Right cardiac atrium (tissue), 5 donors: ENCODE measurements at places on chromosomes 6 and 20. TPM values are rescaled to one million over a fixed set of nuclear protein-coding genes. Genes with fewer than 3 reads are reported as not detected.
A peak's percentile ranks its signal among the peaks of the same experiment; 100 is the strongest.

GRCh38 chr6:168880271-168880670 lies 373.4 kb downstream of the THBS2 start:
- DNase-seq = no peak

GRCh38 chr6:18329776-18330175 lies 57.4 kb upstream of the RNF144B start:
- no peak for DNase-seq

DNA sequence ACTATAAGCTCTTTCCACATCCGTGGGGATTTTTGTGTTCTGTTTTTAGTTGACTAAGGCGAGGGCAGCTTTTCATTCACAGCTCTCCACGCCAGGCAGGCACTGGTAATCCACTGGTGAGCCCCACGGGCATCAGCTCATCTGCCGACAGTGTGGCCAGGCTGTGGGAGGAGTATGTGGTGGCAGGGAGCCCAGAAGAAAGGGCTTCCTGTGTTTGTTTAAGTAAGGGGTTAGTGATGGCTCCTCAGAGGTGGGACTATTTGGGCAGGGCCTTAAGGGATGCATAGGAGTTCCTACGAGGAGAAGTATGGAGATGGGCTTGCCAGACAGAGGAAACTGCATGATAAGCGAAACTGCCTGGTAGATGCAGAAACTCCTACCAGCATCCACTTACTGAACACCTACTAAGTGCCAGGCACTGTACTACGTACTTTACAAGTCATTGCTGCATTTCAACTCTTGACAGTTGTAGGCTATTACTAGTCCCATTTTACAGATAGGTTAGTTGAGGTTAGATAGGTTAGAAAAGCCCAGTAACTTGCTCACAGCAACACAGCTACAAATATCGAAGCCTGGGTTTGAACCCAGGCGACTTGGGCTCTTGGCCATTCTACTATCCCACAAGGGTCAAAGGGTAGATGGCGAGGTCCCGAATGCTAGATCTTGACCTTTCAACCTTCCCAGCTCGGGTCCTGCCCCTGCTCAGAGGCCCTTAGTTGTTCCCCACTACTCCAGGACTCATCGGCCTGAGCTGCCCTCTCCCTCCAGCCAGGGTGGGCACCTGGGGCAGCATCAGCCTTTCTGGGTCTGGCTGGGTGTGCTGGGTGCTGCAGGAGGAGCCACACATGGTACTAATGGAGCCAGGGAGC lies 55.1 kb downstream of the CEBPB start:
- no peak for DNase-seq

DNA sequence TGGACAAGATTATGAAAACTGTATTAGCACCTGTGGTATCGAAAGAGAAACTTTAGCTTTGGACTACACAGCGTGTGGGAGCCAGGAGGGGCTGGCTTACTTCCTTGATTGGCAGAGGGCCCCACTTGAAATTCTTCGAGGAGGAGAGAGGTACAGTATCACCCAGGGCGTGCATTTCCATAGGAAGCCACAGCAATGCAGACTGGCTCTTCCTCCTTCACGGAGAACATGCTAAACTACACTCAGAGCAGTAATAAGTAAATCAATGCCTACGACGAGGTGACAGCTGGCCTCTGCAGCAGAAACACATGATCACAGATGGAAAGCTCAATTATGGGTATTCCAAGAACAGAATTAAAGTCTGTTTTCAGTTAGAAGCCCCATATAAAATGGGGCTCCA lies 44.2 kb downstream of the MYLK4 start:
- no peak for DNase-seq

DNA sequence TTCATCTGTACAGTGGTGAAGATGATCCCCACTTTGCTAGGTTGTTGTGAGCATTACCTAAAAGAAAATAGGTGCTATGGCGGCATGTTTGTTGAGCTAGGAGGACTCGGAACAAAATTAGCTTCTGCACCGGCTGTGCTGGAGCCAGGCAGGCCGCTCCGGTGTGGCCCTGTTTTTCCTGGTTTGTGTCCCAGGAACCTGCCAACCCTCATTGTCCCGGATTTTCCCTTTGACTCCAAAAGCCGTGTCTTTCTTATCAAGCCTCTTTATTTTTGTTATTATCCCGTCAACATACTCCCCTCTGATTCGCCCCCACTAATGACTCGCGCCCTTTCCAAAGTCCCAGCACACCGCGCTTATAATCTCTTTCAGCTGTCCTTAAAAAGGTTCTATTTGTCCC lies 117.0 kb downstream of the MYLK4 start:
- peak; percentile 62 for DNase-seq

DNA sequence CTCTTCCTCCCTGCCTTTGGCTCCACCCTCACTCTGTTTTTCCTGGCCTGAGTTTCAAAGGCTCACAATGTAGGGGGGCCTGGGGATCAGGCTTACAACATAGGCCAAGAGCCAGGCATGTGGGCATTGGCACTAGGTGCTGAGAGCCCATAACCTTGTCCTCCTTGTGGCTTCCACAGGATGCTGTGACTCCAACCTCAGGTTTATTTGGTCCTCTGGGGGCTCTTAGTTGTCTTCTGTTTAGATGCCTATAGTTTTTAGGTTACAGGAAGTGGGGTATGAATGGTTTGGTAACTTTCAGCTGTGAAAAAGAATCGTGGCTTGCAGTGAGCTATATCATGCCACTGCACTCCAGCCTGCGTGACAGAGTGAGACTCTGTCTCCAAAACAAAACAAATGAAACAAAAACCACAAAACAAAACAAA lies 25.6 kb downstream of the MMP24 start:
- no peak for DNase-seq

- DNase-seq = no peak
Observed at GRCh38 chr6:84976526-84977362, 212.3 kb upstream of the TBX18 start.

DNA sequence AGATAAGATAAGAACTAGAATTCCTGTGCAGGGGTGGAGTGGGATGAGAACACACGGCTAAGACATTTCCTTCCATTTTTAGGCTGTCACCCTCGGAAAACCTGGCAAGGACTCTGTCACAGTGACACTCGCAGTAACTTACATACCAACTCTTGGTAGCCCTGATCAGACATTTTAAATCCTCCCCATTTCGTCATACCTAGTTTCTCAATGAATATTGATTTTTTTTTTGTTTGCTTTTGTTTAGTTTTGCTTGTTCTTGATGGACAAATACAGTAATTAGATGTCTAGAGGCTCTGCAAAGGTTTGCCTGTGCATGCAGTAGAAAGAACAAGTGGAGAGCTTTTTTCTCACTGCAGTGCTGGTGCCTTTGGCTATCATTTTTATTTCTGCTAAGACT lies 213.0 kb upstream of the FAM83B start:
- DNase-seq = no peak

GRCh38 chr6:90978046-90978445 lies 391.2 kb upstream of the MAP3K7 start:
- no peak for DNase-seq

- no peak for DNase-seq
Observed at GRCh38 chr6:4085332-4085700, 6.4 kb upstream of the FAM217A start.

DNA sequence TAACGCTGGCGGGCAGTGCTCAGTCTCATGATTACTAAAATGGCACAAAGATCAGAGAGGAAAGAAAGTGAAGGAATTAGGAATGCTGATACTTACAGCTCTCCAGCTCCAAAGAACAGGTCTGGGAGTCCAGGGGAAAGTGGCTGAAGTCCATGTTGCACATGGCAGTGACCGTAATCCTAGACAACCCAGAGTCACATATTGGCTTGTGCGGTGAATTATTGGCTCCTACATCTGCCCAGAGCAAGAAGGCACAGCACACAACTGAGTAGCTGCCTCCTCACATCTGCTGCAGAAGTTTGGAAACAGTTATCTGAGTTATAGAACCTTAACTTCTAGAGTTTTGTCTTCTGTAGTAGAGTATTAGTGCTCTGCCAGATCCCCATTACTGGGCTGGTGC lies 47.2 kb downstream of the GABRR2 start:
- no peak for DNase-seq

GRCh38 chr6:129744201-129744879 lies 34.4 kb upstream of the ARHGAP18 start:
- no peak for DNase-seq

DNA sequence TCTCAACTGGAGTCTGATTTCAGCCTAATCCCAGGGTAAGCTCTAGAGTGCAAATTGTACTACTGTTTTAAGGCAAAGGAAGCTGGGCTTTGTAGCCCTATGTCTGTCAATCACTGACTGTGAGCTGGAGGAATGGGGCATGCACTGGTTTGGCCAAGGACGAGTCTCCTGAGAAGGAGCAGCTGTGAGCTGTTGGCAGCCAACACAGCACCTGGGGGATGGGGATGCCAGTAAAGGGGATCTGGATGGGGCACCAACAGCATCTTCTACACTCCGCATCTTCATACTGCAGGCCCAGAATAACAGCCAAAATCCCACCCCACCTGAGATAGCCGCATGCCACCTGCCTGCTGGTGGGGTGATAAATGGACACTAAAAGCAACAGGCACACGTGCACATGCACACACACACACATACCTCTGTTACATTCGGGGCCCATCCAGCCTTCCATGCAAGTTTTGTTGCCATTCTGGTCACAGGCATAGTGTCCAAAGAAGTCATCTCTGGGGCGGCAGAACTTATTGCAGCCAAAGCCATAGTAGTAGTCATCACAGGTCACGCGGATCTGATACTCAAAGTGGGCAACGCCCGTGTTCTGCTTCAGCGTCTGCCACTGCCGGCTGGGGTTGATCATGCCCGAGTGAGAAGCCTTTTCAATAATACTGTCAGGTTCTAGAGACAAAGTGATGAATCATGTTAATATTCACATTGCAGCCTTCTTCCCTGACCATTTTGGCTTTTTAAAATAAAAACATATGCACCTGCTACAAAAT lies 15.6 kb downstream of the JAG1 start:
- DNase-seq = no peak

- no peak for DNase-seq
Observed at GRCh38 chr20:51400051-51400926, 142.2 kb downstream of the NFATC2 start.

- DNase-seq = no peak
Observed at GRCh38 chr6:24982231-24982630, 46.5 kb upstream of the RIPOR2 start.

DNA sequence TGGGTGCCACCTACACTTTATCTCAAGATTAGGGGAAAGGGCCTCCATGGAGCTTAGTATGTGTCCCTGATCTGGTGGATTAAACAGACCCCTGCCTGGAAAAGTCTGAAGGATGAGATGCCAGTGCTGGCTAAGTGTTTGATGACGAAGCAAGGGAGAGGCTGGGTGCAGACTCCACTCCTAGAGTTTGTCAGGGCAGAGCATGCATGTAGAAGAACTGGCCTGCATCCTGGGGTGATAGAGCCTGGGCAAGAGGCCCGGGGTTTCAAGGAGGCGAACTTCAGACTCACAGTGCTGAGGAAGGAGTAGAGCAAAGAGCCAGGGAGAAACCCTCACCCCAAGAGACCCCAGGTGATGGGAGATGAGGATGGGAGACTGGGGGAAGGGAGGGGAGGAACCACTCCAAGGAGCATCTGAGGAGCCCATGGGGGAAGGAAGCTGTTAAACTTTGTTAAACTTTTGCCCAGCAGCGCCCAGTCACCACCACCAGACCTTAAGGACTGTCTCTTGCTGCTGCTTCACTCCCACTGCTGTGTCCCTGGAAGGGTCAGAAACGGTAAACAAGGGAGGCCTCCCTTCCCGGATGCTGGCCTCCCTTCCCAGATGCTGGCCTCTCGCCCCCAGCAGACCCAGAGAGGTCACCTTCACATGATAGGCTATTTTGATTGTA lies 61.6 kb downstream of the RPRD1B start:
- DNase-seq = peak; percentile 41

DNA sequence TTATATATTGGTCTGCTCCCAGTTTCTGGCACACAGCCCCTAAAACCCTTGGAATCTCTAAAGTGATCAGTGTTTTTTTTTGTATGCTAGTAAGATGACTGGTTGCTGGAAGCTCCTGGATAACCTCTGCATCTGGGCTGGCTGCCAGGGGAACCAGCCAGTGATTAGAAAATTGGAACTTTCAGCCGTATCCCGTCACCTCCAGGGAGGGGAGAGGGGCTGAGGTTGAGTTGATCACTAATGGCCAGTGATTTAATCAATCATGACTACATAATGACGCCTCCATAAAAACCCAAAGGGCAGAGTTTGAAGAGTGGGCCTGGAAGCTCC lies 48.0 kb upstream of the NOP56 start:
- DNase-seq = no peak

DNA sequence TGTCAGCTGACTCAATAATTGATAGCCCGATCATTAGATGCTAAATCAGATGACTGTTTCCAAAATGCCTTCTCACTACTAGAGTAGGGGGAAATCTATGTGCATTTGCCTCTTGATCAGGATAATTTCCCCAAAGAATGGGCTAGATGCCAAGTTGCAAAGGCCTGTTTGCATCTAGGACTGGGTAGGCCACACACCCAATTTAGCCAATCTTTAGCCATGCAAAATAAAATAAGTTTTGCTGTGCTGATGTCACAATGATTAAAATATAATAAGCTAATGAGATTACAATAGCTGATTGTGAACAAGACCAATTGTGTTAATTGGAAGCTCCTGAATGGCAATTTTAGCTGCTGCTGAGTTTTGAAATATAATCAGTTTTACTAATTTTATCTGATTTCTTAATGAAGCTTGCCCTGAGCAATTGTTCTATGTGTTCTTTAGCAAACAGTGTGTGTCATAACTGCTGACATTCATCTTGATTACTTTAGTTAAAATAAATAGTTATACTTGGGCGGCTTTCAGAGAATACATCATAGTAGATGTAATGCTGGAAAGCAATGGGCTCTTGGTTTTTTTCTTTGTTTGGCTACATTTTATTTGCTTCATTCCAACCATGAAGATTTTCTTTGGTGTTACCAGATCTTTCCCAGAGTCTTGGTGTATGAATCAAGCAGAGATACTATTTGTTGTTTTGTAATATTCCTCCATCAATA lies 973.2 kb upstream of the SLC35B3 start:
- no peak for DNase-seq

GRCh38 chr6:10151144-10151915 lies 263.5 kb downstream of the TFAP2A start:
- DNase-seq = no peak

GRCh38 chr20:40565682-40566040 lies 123.4 kb downstream of the MAFB start:
- DNase-seq = no peak

GRCh38 chr6:24836109-24836508 lies 37.4 kb upstream of the ARMH2 start:
- no peak for DNase-seq

SNAI1 gene
- total RNA-seq = 3.6 TPM

ACTL10 gene
- total RNA-seq = 0.31 TPM

HLA-DMB gene
- total RNA-seq = 15.7 TPM

MRAP2 gene
- total RNA-seq = 0.57 TPM

ZC2HC1B gene
- total RNA-seq = not detected
